Stimulated activated CD4-positive, alpha-beta T cell treated with anti-CD3 and anti-CD28 coated beads, Interleukin-2, amount 100 ng/mL, for 48 hours (primary cell): ENCODE measurements at places on chromosomes 7 and 10.

DNA sequence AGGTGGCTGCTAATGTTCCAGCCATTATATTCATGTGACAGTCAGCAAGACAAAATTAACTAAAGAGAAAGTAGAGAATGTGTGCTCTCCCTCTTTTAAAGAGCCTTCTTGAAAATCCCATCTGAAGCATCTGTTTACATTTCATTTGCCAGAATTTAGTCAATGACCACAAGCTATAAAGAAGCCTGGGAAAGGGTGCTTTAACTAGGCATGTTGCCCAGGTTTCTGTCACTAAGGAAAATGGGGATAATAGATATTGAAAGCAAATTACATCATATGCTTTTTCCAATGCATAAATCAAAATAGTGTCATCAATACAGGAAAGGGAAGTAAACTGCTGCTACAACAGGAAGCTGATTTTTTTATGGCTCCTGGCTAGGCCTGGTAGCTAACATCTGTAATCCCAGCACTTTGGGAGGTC lies 67.7 kb downstream of the ELAPOR2 start:
- no peak for DNase-seq

- no peak for DNase-seq
Measured at GRCh38 chr10:72171175-72171630, 44.6 kb upstream of the ANAPC16 start.

DNA sequence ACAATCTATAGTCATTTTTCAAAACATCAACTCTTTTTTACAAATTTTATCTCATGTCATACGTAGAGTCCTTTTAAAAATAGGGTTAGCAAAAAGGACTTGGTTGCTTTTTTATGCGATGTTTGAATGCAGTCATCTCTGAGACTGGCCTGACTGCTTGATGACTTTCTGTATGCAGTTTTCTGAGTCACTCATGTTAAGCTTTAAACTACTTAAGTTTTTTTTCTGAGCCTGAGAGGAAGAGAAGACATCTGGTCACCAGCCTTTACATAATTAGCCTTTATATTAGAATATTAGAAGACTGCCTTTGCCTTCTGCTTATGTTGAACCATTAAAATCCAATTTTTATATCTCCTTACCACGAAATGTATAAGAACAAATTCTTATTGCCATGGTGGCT lies 834.4 kb upstream of the MBL2 start:
- DNase-seq, result no peak

DNA sequence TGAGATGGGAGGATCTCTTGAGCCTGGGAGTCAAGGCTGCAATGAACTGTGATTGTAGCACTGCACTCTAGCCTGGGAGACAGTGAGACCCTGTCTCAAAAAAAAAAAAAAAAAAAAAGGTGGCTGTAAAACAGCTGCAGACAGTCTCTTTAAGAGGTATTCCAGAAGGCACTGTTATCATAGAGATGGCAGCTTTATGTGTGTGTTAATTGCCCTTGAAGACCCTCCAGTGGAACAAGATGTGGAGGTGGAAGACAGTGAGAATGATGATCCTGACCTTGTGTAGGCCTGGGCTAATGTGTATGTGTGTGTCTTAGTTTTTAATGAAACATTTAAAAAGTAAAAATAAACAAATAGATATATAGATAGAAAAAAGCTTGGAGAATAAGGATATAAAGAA lies 66.0 kb downstream of the ZNF487 start:
- DNase-seq, result no peak

- no peak for DNase-seq
Measured at GRCh38 chr10:119447823-119448546, 94.5 kb downstream of the RGS10 start.

GRCh38 chr7:143239813-143240212 lies 18.0 kb downstream of the TAS2R40 start:
- no peak for DNase-seq

GRCh38 chr7:96033009-96033598 lies 260.8 kb downstream of the DYNC1I1 start:
- no peak for DNase-seq

GRCh38 chr7:47540387-47541350 lies 41.2 kb downstream of the TNS3 start:
- DNase-seq, result no peak

DNA sequence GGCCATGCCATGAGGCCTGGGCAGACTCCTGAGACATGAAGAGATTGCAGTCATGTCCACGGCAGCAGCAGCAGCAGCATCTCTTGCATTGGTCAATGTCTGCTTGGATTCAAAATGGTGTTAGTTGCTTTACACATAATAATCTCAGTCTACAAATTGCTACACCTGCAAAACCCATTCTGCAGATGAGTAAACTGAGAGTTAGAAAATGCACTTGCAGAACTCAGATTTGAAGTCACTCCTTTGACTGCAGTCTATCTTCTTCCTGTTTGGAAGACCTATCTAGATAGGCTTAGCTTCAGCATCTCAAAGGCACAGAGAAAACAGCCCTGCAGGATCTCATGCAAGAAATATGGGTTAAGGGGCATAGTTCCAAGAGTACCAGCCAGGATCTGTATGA lies 350.3 kb downstream of the TNS3 start:
- no peak for DNase-seq

- DNase-seq, result no peak
Measured at GRCh38 chr7:91953618-91954017, 13.0 kb downstream of the AKAP9 start.

GRCh38 chr10:32927750-32928149 lies 30.3 kb downstream of the ITGB1 start:
- no peak for DNase-seq
